Erythroblast (primary cell): ENCODE measurements at places on chromosomes 5 and 9.

- no peak for DNase-seq
These were observed 19.0 kb downstream of the GLRX start for GRCh38 chr5:95803271-95804148.

- no peak for DNase-seq
These were observed 62.2 kb upstream of the IRX2 start for GRCh38 chr5:2813678-2814077.

GRCh38 chr5:143133721-143134120, 269.8 kb downstream of the NR3C1 start:
- no peak for DNase-seq

- DNase-seq = no peak
These were observed 40.9 kb downstream of the ARHGEF28 start for GRCh38 chr5:73666891-73667290.
